ENCODE measurements at places on chromosomes 7 and 10.

GRCh38 chr7:19404912-19405329 lies 259.7 kb upstream of the FERD3L start:
- DNase-seq, result no peak

DNA sequence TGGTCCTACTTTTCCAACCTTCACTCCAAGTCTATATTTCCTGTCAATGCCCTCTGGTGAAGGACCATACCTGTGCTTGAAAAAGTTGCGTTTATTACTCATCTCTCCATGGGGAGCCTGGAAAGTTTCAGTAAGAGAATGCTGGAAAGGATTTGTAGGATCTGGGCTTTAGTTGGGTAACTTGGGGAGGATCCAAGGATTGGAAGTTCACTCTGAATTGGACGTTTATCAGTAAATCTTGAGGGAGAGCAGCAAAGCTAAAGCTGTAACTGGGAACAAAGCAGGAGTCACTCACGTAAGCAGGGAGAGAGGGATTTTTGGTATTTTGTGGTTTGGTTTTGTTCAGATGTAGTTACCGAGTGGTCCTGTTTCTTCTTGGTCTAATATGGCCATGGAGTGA lies 51.4 kb upstream of the NPVF start:
- DNase-seq, result no peak

DNA sequence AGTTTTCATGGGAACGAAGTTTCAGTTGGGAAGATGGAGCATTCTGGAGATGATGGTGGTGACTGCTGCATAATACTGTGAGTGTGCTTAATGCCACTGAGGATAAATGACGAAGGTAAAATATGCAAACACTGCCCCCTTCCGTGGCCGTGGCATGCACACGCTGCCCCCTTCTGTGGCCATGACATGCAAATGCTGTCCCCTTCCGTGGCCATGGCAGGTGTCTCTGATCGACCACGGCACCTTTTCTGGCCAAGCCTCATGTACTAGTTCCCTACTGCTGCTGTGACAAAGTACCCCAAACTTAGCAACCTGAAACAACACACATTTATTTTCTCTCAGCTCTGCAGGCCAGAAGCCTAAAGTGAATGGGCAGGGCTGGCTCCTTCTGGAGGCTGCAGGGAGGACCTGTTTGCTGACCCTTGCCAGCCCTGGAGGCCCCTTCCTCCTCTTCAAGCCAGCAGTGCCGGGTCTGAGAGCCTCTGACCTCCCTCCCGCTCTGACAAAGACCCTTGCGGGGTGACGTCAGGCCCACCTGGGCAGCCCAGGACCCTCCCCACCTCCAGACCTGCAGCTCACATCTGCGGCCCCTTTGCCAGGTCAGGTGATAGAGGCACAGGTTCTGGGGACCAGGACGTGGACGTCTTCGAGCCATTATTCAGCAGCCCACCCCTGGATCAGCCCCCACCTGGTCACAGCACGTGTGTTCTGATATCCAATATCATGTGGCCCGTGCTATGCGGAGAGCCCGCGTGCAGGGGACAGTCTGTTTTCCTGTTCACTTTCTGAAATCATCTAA lies 82.0 kb downstream of the MICALL2 start:
- DNase-seq, result no peak

DNA sequence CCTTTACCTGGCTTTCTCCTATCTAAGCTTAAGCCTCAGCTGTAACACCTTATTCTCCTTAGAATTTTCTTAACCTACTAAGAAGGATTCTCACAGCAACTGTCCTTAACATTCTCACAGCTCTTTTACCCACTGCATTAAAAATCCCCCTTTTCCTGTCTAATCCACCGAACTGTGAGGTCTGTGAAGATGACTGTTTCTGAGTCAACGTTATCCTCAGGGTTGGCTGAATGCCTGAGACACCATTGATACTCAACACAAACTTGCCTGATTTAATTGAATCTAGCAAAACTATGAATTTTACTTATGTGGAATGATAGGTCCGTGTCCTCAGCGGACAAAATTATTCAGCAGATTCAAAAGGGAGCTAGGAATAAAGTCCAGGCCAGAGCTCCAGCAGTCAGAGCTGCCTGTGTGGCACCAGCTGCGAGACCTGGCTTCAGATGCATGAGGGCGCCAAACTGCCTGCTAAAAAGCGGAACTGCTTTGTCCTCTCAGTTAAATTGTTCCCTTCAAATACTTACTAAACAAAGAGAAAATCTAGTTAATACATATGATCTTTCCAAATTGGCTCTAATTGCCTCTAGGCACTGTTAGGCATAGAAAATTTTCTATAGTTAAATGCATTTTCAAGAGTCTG lies 33.4 kb upstream of the VWDE start:
- no peak for DNase-seq

- no peak for DNase-seq
Measured at GRCh38 chr10:98472196-98472595, 25.5 kb upstream of the HPS1 start.

DNA sequence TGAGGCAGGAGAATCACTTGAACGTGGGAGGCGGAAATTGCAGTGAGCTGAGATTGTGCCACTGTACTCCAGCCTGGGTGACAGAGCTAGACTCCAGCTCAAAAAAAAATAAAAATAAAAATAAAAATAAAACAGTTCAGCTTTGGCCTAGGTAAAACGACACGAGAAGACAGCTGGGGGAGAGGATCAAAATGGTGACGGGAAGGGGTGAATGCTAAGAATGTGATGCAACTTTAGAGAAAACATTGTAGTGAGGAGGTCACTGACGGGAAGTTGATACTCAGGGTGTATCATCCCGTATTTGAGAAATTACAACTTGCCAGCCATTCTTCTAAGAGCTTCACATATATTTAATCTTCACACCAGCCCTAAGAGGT lies 1.1 kb downstream of the NDST2 start:
- DNase-seq, result no peak

DNA sequence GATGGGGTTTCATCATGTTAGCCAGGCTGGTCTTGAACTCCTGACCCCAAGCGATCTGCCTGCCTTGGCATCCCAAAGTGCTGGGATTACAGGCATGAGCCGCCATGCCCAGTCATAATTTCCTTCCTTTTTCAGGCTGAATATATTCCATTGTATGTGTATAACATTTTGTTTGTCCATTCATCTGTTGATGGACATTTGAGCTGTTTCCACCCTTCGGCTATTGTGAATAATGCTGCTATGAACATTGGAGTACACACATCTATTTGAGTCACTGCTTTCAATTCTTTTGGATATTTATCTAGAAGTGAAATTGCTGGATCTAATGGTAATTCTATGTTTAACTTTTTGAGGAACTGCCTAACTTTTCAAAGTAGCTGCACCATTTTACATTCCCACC lies 34.6 kb downstream of the TLX1 start:
- no peak for DNase-seq

DNA sequence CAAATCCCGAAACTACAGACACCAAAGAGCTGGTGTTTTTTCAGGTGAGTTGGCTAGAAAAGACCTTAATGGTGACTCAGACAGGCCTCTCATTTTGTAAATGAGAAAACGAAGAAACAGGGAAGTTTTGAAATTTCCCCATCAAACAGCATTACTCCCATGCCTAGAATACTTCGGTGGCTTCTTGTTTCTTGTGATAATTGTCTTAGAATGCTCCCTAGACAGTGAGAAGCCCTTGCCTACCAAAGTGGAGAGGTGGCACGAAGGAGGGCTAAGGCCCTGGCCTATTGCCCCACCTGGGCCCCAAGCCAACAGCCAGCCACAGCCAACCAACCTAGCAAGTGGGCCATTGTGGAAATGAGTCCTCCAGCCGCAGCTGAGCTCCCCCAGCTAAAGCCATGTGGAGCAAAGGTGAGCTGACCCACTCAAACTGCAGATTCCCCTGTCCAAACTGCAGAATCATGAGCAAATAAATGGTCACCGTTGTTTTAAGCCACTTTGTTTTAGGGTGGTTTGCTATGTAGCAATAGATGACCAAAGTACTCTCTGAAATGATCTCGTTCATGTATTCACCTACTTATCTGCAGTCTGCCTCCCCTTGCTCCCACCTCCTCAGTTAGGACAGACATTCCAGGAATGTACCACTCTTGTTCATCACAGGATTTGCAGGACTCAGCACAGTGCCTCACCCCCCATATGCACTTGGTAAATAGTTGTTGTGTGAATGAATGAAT lies 97.7 kb upstream of the FGFR2 start:
- no peak for DNase-seq

- no peak for DNase-seq
Measured at GRCh38 chr10:97047788-97048187, 138.0 kb downstream of the SLIT1 start.

DNA sequence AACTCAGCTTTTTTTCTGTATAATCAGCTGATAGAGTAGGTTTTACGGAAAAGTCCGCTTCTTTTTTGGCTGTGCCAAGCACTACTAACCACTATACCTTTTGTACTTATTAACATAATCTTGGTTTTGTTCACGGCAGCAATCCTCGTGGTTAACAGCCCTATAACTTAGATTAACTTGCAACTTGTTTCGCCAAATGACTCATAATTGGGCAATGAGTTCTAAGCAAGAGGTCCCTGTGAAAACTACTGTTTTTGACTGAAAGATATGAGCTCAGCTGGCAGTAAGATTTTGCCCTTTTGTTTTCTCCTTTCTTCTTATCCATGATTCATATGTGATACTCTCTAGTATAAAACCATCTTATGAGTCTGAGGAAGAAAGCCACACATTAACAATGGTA lies 345.0 kb upstream of the PCDH15 start:
- DNase-seq, result no peak

DNA sequence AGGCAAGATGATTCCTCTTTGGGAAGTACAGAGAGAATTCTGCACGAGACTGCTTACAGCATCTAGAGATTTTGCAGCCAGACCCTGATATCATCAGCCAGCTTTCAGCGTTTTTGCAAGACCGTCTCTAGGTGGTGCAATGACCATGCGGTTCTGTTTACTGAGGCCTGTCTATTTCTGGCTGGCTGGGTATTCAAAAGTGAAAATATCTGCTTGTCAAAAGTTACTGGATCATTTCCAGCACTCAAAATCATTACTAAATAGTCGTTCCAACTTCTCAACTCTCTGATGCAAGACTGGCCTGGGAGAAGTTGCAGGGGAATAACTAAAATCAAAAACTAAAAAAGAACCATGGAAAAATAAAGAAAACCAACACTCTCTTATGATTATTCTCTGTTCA lies 240.1 kb downstream of the ELMO1 start:
- DNase-seq, result no peak

GRCh38 chr10:122863216-122864193 lies 15.9 kb downstream of the FAM24B start:
- no peak for DNase-seq

GRCh38 chr10:34869135-34869836 lies 54.2 kb upstream of the PARD3 start:
- no peak for DNase-seq

DNA sequence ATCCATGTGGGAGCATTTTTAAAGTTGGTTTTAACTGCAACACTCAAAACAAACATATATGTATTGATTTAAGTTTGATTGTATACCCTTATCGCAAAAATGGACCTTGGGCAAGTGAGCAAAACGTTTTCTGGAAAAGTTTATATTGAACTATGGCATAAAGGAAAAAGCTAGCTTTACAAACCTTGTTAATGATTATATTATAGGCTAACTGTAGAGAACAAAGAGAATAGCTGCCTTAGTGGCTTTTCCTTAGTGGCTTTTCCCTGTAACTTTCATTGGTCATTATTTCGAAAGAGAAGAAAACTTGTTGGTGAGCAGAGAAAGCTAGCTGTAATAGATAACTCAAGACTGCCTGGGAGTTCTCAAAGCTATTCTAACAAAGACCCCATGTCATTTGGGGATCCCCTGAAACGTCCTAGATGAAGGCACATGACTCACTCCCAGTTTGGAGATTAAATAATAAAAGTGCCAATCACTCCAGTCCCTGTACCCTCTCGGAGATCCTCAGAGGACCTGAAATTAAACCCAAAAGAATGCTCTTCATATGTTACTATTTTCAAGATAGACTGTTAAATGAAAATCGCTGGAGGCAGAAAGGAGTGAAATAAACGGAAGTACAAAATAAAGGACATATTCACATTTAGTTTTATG lies 92.1 kb downstream of the SRI start:
- no peak for DNase-seq

- DNase-seq, result no peak
Measured at GRCh38 chr7:142804728-142805207, 34.0 kb downstream of the PRSS2 start.

DNA sequence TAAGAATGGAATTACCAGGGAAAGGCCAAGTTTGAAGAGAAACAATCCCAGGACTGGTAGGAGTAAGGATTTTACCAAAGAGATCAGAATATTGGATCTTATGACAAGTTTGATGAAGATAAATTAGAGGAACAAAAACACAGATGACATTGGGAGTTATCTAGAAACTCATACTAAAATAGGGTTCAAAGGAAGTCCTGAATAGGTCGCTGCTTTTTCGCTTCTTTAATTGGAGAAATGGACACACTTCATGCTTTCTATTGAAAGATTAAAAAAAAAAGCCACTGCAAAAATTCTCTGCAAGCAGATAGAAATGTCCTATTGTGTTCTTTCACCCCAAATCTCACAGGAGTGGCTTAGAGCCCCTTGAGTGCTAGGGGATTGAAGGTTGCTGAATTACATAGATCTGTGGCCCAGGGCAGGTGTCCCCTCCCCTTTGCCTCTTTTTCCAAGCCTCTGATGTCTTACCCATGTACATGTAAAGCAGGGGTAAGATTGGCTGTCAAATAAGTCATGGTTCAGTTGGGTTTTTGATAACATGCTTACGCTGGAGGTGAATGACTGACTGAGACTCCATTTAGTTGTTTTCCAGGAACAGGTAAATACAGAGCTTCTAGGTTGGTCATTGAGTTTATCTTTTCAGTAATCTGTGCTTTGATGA lies 152.0 kb downstream of the OR13A1 start:
- DNase-seq, result no peak

GRCh38 chr7:16531707-16532106 lies 5.1 kb downstream of the LRRC72 start:
- DNase-seq, result no peak

GRCh38 chr10:74587109-74587854 lies 239.1 kb upstream of the KAT6B start:
- DNase-seq, result no peak

DNA sequence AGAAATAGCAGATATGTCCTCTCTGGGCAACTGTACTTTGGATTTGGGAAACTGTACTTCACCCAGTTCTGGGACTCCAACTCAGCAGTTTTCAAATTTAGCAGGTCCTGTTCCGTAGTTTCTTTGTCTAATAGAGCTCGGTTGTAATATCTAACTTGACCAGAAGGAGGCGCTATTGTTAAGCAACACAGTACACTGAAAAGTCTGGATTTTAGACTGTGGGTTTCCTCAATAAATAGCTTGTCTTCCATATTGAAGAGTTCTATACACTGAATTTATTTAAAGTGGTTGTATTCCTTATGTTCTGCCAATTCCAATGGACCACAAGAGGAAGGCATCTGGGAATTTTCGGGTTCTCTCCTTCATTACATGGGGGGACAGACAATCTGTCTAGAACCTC lies 39.8 kb downstream of the ELFN1 start:
- no peak for DNase-seq
